ENCODE measurements at places on chromosomes 5 and 9.

GRCh38 chr9:107102011-107102410 lies 181.1 kb upstream of the RAD23B start:
- no peak for DNase-seq

DNA sequence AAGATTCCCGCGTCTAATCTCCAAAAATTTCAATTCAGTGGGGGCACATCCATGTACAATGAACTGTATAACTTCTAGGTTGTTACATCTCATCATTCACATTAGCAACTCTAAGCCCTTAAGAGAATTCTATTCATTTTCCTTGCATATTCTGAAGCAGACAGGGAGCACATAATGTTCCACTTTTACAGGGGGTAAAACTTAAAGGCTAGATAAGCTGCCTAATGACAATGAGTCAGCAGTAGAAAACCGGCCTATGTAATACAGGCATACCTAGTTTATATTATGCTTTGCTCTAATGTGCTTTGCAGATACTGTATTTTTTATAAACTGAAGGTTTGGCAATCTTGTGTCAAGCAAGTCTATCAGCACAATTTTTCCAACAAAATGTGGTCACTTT lies 40.4 kb downstream of the PTAR1 start:
- no peak for DNase-seq

DNA sequence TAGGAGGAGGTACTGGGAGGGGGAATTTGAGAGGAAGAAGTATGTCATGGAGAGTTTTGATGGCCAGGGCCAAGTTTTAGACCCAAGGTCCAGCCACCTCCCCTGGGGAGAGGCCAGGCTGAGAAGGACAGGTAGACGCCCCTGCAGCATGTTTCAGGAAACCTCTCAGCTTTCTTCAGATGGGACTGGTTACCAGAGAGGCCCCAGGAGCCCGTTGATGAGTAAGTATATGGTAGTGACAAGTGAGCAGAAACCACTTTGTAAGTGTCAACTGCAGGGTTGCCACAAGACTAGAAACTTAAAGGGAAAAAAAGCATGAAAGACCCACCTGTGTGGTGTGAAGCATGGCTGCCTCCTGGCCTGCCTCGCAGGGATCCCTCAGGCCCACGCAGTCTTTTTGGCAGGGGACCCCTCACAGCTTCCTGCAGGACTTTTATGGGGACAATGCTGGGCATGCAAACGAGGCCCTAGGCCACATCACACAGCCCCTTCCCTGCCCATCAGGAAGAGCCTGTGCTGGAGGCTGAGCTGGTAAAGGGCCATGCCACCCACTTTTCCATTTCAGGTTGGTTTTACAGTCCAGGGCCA lies 255.9 kb downstream of the FSTL4 start:
- no peak for DNase-seq

DNA sequence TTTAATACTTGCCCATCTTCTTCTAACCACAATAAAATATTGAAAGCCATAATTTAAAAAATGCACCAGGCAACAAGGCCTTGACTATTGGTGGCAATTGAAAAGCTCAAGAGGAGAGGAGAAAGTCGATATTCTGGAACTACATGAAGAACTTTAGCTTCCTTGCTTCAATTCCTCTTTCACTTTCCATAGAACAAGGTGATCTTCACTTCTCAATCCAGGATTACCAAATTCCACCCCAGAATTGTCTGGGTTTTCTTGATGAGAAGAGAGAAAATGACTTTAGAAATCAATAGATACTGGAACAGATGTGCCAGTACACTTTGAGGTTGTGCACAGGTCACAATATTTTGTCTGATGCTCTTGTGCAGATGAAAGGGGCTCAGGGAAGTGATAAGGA lies 52.2 kb downstream of the PTCD2 start:
- DNase-seq, result no peak

DNA sequence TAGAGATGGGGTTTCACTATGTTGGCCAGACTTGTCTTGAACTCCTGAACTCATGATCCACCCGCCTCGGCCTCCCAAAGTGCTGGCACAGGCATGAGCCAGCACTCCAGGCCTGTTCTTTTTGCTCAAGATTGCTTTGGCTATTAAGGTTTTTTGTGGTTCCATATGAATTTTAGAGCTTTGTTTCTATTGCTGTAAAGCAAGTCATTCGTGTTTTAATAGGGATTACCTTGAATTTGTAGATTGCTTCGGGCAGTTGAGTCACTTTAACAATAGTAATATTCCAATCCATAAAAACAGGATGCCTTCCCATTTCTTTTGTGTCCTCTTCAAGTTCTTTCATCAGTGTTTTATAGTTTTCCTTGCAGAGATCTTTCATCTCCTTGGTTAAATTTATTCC lies 22.1 kb downstream of the C6 start:
- no peak for DNase-seq

GRCh38 chr5:120386981-120387380 lies 77.1 kb upstream of the PRR16 start:
- DNase-seq, result no peak

GRCh38 chr5:133309984-133310621 lies 258.3 kb downstream of the HSPA4 start:
- no peak for DNase-seq

- no peak for DNase-seq
Measured at GRCh38 chr5:77957931-77958521, 181.9 kb upstream of the TBCA start.

GRCh38 chr9:87717456-87717855 lies 8.5 kb upstream of the CTSL start:
- no peak for DNase-seq

DNA sequence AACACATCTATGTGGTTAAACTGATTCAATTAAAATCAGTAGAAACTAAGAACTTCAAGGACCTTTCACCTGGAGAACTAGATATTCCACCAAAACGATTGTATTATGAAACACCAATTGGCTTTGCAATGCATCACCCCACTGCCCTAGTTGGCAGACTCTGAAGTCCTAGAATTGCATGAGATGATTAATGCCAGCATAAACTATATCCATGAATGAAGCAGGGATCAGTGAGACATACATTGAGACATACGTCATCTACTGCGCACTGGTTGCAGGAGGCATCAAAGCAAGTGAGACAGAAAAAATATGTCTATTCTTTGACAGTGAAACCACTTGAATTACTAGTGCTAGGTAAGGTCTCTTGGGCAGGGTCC lies 9.7 kb upstream of the ZNF354A start:
- no peak for DNase-seq

DNA sequence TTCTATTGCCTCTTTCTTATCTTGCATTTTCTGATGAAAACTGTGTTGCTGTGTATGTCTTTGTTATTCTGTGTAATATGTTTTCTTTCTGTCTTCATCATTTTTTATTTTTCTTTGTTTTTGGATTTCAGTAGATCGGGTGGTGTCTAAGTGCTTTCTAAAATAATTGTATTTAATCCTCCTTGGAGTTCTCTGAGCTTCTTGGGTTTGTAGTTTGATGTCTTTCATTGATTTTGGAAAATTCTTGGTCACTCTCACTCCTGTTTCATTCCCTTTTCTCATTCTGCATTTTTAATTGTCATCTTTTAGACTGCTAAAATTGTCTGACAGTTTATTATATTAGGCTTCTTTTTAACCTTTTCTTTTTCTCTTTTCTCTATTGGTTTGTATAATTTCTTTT lies 560.5 kb downstream of the IRX1 start:
- DNase-seq, result no peak

- DNase-seq, result no peak
Measured at GRCh38 chr9:108282872-108283271, 572.9 kb downstream of the ACTL7B start.

DNA sequence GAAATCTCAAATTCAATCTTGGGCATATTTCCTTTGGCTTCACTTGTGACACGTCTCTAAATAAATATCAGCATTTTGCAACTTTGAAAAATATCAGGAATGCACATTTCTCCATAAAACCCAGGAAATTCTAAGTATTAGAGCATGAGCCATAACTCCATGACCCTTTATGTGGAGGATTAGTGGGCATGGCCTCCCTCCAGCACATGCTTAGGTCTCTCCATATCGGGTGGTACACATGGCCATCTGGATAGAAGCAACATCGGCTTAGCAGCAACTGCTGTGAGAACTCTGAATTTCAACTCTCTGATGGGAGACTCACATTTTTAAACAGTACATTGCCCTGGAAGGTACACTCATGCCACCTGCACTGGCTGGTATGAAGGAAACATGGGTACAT lies 73.7 kb upstream of the EGFLAM start:
- DNase-seq, result no peak

- DNase-seq, result no peak
Measured at GRCh38 chr9:113511856-113512761, 48.6 kb downstream of the RGS3 start.

GRCh38 chr5:59598547-59598874 lies 295.0 kb downstream of the PDE4D start:
- no peak for DNase-seq

- no peak for DNase-seq
Measured at GRCh38 chr9:68515326-68516017, 25.2 kb downstream of the TMEM252 start.

DNA sequence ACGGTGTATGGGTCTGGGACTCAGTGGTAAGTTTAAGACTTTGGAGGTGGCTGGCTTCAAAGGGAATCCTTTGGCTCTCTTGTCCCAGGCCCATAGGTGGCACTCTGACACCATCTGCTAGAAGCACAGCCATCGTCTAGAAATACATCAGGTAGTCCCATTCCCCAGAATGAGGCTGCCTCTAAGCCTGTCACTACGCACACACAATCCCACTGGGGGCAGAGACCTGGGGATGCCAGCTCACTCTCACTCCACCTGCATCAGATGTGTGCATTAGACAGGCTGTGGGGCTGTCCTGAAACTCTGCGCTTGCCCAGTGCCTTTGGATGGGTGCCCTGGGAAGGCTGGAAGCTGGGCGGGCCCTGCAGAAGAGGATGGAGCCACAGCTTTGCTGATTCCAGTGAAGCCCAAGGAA lies 127.5 kb upstream of the PANK3 start:
- DNase-seq, result no peak

GRCh38 chr9:111980398-111980797 lies 83.8 kb downstream of the UGCG start:
- no peak for DNase-seq

DNA sequence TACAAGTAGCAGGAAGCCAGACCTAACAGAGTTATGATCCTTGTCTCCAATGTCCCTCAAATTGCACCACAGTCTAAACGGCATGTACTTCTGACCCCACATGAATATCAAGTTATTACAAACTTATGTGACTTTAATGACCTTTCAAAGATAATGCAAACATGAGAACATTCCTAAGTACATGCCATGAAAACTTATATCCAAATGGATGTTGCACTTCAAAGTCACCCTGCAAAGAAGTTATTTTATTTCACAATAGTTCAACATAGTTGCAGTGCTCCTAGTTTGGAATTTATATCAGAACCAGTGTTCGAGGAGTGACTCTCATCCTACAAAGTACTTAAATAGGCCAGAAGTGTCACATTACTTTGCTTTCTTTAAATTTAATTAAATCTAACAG lies 41.2 kb upstream of the ITGA1 start:
- DNase-seq, result no peak

- DNase-seq, result peak; percentile 61
Measured at GRCh38 chr5:120457839-120458507, 6.1 kb upstream of the PRR16 start.

GRCh38 chr5:4857761-4858160 lies 282.4 kb upstream of the ADAMTS16 start:
- DNase-seq, result no peak

GRCh38 chr9:130713286-130713960 lies 19.8 kb downstream of the EXOSC2 start:
- no peak for DNase-seq

- DNase-seq, result no peak
Measured at GRCh38 chr9:91379426-91379825, 17.7 kb upstream of the AUH start.

- no peak for DNase-seq
Measured at GRCh38 chr9:128457207-128457606, 1.4 kb downstream of the ODF2 start.

- no peak for DNase-seq
Measured at GRCh38 chr5:12073426-12073825, 169.2 kb upstream of the CTNND2 start.

DNA sequence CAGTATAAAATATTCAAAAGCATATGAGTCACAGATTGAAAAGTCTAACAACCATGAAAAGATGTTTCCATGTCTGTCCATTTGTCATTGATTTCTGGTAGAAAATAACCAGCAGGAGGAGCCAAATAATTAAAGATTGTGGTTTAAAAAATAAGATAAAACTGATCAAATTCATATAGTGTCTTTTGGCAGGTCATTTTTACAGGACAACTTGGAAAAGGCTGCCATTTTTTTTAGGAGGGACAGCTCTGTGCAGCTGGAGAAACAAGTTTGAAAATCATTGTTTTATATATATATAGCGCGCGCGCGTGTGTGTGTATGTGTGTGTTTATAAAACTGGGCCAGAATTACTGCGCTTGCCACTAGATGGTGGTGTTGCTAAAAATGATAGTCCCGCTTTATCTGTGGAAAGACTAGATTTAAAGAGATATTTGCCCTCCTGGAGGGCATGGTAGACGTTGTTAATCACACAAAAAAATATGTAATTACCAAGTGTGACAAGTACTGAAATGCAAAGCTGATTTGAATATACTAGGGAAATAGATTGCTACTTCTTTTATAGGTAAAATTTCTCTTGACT lies 1.3 kb upstream of the TRMO start:
- peak; percentile 25 for DNase-seq

DNA sequence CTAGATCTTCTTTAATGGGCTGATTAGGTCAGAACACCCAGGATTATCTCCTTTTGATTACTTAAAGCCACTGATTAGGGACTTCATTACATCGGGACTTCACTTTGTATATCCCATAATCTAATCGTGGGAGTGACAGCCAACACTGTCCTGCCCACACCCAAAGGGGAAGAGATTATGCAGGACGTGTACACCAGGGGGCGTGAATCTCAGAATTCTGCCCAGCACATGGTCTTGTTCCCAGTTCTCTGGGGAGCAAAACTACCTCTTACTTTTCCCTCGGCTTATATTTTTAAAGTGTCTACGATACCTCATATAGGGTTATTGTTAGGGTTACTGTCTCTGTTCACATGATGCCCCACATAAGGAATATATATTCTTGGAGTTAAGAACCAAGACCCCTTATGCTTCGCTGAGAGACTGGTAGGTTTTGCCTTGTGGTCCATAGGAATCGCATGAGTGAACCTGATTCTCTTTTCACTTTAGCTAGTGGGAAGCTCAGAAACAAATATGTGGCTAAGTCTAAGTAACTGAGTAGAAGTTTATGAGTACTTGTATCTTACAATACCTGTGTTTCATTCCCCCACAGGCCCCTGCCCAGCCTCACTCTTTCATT lies 192.7 kb downstream of the GNA14 start:
- no peak for DNase-seq

DNA sequence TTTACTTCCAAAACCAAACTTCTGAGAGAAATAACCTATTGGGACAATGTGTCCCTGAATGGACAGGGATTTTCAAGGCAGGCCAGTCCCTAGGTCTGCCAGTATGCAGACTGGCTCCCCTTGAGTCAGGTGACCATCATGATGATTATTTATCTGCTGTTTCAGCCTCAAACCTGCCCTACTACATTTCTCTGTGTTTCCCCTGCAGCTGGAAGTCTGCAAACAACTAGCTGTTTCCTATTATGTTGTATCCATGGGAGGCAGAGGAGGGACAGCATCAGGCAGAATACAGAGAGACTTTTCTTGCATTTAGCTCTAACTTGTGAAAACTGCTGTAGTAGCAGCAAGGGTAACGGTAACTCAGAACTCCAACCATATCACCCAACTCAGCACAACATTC lies 36.2 kb upstream of the IFNK start:
- DNase-seq, result no peak
